ENCODE measurements at places on chromosomes 3 and 15. TPM values are rescaled to one million over a fixed set of nuclear protein-coding genes. Genes with fewer than 3 reads are reported as not detected.

GNAT1 gene
- not detected for total RNA-seq

PYGO1 gene
- not detected for total RNA-seq

SLC12A1 gene
- not detected for total RNA-seq

IL20RB gene
- total RNA-seq: 0.71 TPM

TUSC7 gene
- not detected for total RNA-seq

SYNM gene
- 2.4 TPM for total RNA-seq

- no peaks in the 10 kb centered on the region for H3K27me3 ChIP-seq
- no peak overlapping the region for H3K27ac ChIP-seq
- DNase-seq: no peak
These were observed 15.1 kb downstream of the MKRN2 start for GRCh38 chr3:12571986-12572385.

GRCh38 chr3:37945156-37945806 is 45.3 kb upstream of the VILL start:
- no peak overlapping the region for H3K4me3 ChIP-seq
- H3K27me3 ChIP-seq: no peaks in the 10 kb centered on the region
- no peaks in the 10 kb centered on the region for H3K36me3 ChIP-seq

DNA sequence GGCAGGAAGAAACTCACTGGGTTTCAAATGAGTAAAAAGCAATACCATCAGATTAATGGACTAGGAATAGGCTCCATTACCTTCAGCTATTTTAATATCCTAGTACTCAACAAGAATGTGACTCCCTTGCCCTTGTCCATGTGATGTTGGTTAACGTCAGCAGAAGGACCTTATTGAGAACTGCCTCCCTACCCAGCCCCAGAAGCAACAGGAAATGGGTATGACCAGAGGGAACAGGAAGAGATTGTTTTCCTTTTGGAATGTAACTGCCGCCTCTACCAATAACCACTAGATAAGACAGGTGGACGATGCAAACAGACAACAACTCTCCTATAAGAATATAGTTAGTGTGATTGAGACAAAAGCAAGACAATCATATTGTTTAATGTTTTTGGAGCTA is 10.4 kb upstream of the MME start:
- no peak overlapping the region for H3K4me3 ChIP-seq
- DNase-seq: no peak
- H3K36me3 ChIP-seq: no peaks in the 10 kb centered on the region
- H3K27ac ChIP-seq: no peak overlapping the region
- no peaks in the 10 kb centered on the region for H3K27me3 ChIP-seq
- H3K4me1 ChIP-seq: no peaks in the 10 kb centered on the region

- H3K27me3 ChIP-seq: no peaks in the 10 kb centered on the region
- no peaks in the 10 kb centered on the region for H3K36me3 ChIP-seq
- H3K4me1 ChIP-seq: no peaks in the 10 kb centered on the region
- H3K4me3 ChIP-seq: no peak overlapping the region
These were observed 598 bp upstream of the GMNC start for GRCh38 chr3:190863119-190863465.

GRCh38 chr15:74839526-74840395 is 3.2 kb downstream of the ULK3 start:
- no peak overlapping the region for H3K4me3 ChIP-seq
- no peak overlapping the region for H3K27ac ChIP-seq
- DNase-seq: no peak
- no peaks in the 10 kb centered on the region for H3K36me3 ChIP-seq
- no peaks in the 10 kb centered on the region for H3K27me3 ChIP-seq

GRCh38 chr15:80174017-80174746 is 21.4 kb downstream of the FAH start:
- no peaks in the 10 kb centered on the region for H3K27me3 ChIP-seq
- H3K27ac ChIP-seq: no peak overlapping the region
- H3K4me3 ChIP-seq: no peak overlapping the region
- no peaks in the 10 kb centered on the region for H3K4me1 ChIP-seq
- H3K36me3 ChIP-seq: no peaks in the 10 kb centered on the region
- DNase-seq: no peak

DNA sequence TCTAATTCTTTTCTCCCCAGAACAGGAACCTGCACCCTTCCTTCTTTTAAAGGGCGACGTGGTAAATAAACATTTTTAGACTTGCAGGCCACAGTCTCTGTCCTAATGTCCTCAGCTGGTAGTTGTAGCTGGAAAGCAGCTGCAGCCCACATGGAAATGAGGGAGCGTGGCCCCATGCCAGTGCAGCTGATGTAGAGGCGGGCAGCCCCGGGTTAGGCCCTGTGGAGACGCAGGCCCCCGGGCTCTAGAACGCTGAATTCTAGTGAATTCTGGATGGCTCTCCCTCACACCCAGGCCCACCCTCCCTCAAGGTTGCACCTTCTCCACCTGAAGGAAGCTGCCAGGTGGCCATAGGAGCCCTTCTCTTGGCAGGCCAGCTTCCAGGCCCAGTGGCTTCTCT is 52.3 kb downstream of the PGPEP1L start:
- no peak overlapping the region for H3K27ac ChIP-seq
- H3K36me3 ChIP-seq: peaks cover 6% of the 10 kb centered on the region
- no peaks in the 10 kb centered on the region for H3K4me1 ChIP-seq
- H3K27me3 ChIP-seq: no peaks in the 10 kb centered on the region
- DNase-seq: no peak

DNA sequence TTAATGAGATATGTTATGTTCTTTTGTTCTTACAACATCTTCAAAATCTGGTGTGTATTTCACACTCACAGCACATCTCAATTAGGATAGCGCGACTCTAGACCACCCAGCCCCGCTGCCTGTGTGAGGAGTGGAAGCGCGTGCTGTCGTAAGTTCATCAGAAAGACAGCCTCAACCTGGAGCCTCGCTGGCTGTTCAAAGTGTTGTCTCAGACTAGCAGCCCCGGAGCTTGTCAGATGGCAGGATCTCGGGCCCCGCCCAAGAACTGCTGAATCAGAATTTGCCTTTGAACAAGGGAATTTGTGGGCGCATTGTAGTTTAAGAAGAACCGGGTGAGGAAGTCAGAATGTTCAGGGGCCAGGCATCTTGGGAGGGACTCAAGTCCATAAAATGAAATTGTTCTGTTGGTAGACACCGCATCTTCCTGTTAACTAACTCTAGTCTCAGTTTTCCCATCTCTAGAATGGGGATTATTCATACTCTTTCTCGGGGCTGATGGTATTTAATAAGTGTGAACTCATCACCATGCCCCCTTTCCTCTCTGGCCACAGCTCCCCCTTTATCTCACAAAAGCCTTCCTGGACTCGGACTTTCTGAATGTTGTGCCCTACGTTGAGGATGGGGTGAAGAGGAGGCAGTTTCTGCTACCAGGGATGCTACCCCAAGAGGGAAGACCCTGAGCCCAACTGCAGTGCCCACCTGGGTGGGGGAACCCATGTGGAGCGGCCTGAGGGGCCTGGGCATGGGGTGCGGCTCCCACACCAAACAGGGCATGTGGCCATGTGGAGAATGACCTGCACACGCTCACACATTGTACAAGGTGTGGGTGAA is 40.4 kb downstream of the BHLHE40 start:
- peak; percentile 47 for DNase-seq
- H3K4me3 ChIP-seq: no peak overlapping the region
- peak overlapping the region; percentile 2 for H3K27ac ChIP-seq
- H3K36me3 ChIP-seq: no peaks in the 10 kb centered on the region

DNA sequence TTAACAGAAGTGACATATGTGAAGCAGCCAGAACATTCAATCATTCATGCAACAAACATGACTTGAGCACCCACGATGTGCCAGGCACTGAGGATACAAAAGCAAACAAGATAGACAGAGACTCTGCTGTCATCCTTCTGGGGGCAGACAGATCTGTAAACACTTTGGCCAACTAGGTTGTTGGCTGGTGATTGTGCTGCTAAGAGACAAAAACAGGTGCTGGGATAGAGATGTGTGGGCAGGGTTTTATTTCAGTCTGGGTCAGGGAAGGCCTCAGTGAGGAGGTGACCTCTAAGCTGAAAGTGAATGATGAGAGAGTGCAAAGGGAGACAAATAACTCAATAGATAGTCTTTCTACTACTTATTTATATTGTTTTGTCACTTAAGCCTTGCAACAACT is 147.0 kb upstream of the VEPH1 start:
- H3K27me3 ChIP-seq: no peaks in the 10 kb centered on the region
- no peaks in the 10 kb centered on the region for H3K4me1 ChIP-seq
- no peak overlapping the region for H3K27ac ChIP-seq
- H3K36me3 ChIP-seq: no peaks in the 10 kb centered on the region
- H3K4me3 ChIP-seq: no peak overlapping the region
- no peak for DNase-seq

- no peak overlapping the region for H3K4me3 ChIP-seq
- no peaks in the 10 kb centered on the region for H3K36me3 ChIP-seq
- DNase-seq: no peak
- H3K27me3 ChIP-seq: no peaks in the 10 kb centered on the region
These were observed 26.8 kb downstream of the SLC6A6 start for GRCh38 chr3:14429237-14429636.

- H3K27ac ChIP-seq: no peak overlapping the region
- H3K27me3 ChIP-seq: no peaks in the 10 kb centered on the region
These were observed 265.4 kb downstream of the VPS13C start for GRCh38 chr15:61794881-61795280.

- peaks cover 8% of the 10 kb centered on the region for H3K36me3 ChIP-seq
- no peak overlapping the region for H3K4me3 ChIP-seq
- DNase-seq: peak; percentile 78
- H3K27ac ChIP-seq: peak overlapping the region; percentile 15
These were observed 4.6 kb downstream of the DPP8 start for GRCh38 chr15:65512807-65513416.

- H3K4me3 ChIP-seq: no peak overlapping the region
- H3K4me1 ChIP-seq: no peaks in the 10 kb centered on the region
- no peak overlapping the region for H3K27ac ChIP-seq
- peak; percentile 39 for DNase-seq
- no peaks in the 10 kb centered on the region for H3K36me3 ChIP-seq
These were observed 44.8 kb downstream of the CYP11A1 start for GRCh38 chr15:74322558-74323180.

- peak overlapping the region; percentile 84 for H3K4me3 ChIP-seq
- H3K36me3 ChIP-seq: peaks cover 13% of the 10 kb centered on the region
- peak; percentile 76 for DNase-seq
- peak overlapping the region; percentile 59 for H3K27ac ChIP-seq
- peaks cover 26% of the 10 kb centered on the region for H3K4me1 ChIP-seq
- no peaks in the 10 kb centered on the region for H3K27me3 ChIP-seq
These were observed 12.1 kb downstream of the VPS18 start for GRCh38 chr15:40906091-40906990.

GRCh38 chr3:184814214-184814613 is 2.2 kb downstream of the VPS8 start:
- no peak overlapping the region for H3K27ac ChIP-seq
- no peaks in the 10 kb centered on the region for H3K27me3 ChIP-seq
- no peak for DNase-seq

DNA sequence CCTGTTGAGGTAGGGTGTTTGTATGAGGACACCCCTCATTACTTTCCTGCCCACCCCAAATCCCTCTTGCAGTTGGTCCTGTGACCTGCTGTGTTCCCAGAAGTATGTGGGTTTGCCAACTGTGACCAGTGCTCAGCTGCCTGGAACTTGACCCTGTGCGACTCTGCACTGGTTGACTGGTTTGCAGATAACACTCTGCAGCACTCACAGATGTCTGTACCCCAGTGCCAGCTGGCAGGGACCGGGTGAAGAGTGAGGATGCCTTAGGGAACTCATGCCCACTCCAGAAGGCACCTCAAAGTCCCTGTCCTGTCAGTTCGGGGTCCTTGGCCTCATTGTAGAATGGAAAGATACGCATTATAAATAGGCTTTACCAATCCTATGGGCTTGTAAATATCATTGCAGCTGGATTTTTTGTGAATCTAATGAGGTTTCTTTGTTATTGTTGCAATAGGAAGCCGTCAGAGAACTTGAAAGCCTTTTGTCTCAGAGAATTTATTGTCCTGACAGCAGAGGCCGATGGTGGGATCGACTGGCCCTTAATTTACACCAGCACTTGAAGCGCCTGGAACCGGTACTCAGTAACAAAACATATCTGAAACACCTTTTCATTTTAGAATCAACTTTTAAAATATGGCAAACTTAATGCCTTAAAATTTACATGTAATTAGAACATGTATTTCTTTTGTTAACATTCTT is 18.2 kb downstream of the FAN1 start:
- no peak overlapping the region for H3K4me3 ChIP-seq
- DNase-seq: no peak
- peaks cover 44% of the 10 kb centered on the region for H3K36me3 ChIP-seq
- no peak overlapping the region for H3K27ac ChIP-seq

DNA sequence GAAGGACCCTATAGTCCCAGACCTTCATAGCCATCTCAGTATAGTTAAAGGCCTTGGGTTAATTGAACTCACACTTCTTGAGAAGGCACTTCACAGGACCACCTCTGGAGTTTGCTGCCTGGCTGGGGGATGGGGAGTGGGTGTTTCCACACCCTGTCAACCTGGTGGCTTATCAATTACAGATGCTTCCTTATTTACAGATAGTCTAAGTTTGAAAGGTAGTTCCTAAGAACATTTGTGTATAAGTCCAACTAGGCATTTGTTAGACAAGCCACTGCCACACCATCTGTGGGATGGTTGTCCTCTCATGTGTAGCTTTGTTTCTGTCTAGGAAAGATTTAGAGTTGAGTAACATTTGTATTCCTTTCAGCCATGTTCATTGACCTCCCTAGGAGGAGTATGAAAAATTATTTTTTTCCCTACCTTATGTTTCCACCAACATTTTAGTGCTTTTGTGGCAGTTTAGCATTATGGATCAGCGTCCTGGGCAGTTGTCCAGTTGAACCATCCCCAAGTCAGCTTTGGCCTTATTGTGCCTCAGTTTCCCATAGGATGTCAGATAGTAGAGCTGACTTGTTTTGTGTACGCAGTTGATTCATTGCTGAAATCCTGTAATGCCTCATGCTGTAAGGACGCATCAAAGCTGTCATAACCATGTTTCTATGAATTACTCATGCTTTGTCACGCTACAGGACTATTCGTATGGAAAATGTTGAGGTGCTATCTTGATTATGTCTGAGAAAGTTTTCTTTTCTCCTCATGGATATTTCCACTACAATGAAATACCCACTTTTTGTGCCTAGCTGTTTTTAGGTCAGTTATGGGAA is 21.2 kb upstream of the SIAH2 start:
- no peak for DNase-seq
- H3K4me3 ChIP-seq: no peak overlapping the region
- H3K36me3 ChIP-seq: no peaks in the 10 kb centered on the region
- no peaks in the 10 kb centered on the region for H3K4me1 ChIP-seq
- no peaks in the 10 kb centered on the region for H3K27me3 ChIP-seq

DNA sequence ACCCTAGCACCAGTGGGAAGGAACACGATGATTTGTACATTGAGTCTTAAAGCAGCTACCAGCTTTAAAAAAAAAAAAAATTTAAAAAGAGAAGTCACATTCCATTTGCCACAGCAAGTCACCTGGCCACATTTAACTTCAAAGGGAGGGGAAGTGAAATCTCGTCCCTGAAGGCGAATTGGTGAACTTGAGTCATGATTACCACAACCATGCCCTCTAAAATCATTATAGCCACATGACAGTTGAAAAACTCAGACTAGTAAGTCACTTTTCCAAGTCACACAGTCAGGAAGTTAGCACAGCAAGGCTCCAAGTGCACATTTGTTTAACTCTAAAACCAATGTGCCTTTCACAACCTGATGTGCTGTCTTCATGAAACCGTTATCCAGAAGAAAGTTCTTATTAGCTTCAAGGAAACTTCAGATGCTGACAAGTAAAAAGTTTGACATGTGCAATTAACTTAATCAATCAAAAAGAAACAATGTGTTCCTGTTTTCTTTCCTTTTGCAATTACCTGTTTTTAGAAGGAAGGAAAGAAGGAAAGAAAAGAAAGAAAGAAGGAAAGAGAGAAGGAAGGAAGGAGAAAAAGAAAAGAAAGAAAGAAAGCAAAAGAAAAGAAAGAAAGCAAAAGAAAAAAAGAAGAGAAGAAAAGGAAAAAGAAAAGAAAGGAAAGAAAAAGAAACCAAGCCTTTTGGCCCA is 8.3 kb upstream of the THSD4 start:
- no peak overlapping the region for H3K27ac ChIP-seq
- no peaks in the 10 kb centered on the region for H3K4me1 ChIP-seq
- DNase-seq: no peak
- H3K36me3 ChIP-seq: no peaks in the 10 kb centered on the region
- H3K4me3 ChIP-seq: no peak overlapping the region
